ENCODE measurements at places on chromosomes 3 and 15.
A peak's percentile ranks its signal among the peaks of the same experiment; 100 is the strongest.

GRCh38 chr15:38536201-38536676 lies 28.4 kb downstream of the RASGRP1 start:
- DNase-seq = peak; percentile 24

GRCh38 chr3:45367453-45367871 lies 20.9 kb upstream of the LARS2 start:
- peak; percentile 55 for DNase-seq

DNA sequence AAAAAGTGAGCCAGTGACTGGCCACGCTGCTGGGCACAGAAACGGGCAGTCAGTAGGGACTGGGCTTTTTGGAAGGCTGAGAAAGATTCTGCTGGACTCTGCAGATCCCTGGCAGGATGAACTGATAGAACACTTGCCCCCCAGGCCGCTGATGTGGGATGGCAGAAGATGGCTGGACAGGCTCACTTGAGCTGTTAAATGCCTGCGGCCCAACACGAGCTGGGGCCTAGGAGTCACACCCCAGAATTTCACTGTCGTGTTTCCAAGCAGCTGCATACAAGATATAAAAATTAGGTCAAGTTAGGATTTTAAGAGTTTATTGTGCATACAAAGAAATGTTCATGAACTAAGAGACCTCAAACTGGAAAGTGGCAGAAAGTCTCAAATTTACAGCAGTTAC lies 26.9 kb downstream of the GLDN start:
- DNase-seq = no peak

DNA sequence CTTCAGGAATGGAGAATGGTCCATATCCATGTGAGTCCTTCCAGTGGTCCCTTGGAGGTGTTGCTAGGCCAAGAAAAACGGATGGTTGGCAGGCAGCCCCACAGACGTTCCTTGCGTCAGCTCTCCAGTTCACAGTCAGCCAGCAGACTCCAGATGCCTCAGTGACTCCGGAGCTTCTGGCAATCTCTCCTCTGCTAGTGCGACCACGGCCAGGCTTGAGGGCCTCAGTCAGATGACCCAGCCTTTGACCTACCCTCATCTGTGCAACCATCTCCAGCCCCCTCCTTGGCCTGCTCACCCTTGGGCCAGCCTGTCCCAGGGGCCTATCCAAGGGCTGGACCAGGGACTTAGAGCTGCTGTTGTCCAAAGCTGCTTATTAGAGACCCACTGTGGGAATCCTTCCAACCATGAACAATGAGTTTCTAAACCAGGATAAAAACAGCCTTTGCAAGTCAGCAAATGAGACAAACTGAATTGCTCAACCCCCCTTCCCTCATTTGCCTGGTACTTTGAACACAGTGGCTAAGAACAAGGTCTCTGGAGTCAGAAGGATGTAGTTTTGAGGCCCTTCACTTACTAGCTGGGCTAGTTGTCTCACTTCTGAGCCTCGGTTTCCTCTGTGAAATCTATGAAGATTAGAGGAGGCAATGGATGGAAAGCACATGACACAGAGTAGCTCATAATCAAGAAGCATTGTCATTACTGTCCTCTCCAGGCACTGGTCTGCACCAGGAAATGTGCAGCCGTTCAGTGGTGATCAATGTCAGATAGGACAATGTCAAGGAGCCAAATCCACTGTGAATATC lies 44.8 kb downstream of the ANP32A start:
- no peak for DNase-seq

- DNase-seq = no peak
These were observed 135.4 kb upstream of the CBLB start for GRCh38 chr3:106004137-106004681.

DNA sequence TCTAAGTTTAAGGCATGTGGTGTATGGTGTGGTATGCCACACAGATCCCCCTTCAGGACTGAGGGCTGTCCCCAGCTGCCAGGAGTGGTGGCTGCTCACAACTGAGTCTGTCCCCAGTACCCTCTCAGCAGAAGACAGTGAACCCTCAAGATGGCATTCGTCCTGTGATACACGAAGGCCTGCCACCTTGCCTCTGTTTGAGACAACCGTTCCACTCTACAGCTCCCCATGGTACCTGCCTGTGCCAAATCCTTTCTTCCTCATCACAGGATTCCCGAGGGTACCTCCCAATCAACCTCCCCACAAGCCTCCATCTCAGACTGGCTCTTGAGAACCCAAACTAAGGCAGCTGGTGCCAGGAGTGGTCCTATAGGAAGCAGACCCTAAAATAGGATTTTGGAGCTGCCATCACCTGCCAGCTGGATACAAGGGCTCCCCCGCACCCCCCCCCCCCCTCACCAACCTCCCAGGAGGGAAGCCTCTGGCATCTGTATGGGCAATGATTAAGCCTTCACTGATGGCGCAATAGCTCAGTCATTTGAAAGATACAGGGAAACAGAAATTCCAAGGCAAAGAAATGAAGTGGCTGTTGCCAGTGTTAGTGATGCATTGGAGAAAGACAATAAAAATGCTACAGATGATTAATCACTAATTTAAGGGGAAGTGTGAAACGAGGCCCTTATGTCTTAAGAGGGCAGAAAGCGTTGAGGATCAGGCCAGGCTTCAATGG lies 230.0 kb upstream of the LYSMD4 start:
- no peak for DNase-seq

DNA sequence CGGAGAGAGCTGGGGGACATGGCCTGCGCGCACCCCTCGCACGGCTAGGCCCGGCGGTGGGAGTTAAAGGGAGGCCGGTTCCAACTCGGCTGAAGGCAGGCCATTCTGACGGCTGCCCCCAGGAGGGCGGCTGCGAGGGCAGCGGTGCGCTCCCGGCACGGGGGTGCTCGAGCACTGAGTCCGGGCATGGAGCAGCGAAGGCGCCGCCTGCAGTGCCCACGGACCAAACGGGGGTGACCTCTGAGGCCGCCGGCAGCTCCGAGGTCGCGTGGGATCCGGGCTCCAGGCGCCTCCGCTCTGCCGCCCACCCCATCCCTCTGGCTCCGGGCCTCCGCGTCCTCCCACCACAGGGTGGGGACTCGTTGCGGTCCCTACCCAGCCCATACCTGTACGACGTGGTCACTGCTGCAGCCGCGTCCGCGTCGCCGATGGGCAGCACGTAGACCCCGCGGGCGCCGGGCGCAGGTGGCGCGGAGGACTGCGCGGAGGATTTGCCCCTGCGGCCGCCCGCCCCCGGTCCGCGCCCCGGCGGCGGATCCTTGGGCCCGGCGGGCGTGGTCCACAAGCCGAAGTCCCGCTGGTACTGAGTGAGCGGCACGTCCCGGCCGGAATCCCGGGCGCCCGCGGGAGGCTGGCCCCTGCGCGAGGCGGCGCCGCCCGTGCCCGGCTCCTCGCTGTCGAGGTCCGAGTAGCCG lies 469 bp downstream of the MAP6D1 start:
- no peak for DNase-seq

DNA sequence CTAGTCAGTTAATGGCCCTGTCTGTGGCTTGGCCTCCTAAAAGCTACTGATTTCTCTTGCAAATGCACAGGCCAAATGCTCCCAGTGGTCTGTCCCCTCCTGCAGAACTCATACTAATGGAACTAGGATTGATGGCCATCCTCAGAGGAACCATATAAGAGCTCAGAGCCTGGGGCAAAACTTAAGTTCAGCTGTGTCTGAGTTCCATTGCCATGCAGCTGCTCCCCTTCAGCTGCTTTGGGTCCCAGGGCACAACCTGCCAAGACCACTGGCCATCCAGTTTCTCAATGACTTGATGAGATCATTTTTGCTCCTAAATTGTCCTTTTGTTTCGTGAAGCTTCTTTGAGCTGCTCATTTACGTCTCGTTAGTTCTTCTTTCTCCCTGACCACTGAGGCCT lies 529.5 kb upstream of the TBL1XR1 start:
- no peak for DNase-seq

DNA sequence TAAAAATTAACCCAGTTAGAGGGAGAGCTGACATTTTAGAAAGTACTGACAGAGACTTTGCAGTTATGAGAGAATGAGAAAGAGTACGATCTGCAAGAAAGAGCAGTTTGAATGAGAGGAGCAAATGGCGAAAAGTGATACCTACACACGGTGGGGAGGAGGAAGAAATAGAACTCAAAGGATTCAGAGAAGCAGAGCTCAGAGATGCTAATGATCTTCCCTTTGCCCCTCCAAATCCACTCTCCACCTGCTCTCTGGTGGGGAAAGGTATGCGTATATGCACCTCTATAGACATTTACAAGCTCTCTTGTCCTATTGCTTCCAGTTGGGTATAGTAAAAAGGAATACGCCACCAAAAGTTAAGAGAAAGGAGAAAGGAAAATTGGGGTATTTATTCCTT lies 123.3 kb upstream of the TTC14 start:
- DNase-seq = no peak

DNA sequence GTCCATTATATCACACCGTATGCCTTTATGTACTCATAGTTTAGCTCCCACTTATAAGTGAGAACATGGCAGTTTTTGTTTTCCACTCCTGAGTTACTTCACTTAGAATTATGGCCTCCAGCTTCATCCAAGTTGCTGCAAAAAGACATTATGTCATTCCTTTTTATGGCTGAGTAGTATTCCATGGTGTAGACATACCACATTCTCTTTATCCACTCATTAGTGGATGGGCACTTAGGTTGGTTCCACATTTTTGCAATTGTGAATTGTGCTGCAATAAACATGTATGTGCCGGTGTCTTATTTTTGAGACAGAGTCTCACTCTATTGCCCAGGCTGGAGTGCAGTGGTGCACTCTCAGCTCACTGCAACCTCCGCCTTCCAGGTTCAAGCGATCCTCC lies 74.1 kb upstream of the IQSEC1 start:
- DNase-seq = no peak

DNA sequence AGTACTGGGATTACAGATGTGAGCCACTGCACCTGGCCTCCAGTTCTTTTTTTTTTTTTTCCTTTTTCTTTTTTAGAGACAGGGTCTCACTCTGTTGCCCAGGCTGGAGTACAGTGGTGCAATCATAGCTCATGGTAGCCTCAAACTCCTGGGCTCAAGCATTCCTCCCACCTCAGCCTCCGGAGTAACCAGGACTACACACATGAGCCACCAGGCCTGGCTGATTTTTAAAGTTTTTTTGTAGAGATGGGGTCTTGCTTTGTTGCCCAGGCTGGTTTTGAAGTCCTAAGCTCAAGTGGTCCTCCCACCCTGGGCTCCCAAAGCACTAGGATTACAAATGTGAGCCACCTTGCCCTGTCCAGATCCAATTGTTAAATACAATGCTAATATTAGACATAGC lies 13.6 kb upstream of the ULK3 start:
- DNase-seq = no peak

- DNase-seq = no peak
These were observed 33.3 kb upstream of the VPS8 start for GRCh38 chr3:184778426-184779332.

DNA sequence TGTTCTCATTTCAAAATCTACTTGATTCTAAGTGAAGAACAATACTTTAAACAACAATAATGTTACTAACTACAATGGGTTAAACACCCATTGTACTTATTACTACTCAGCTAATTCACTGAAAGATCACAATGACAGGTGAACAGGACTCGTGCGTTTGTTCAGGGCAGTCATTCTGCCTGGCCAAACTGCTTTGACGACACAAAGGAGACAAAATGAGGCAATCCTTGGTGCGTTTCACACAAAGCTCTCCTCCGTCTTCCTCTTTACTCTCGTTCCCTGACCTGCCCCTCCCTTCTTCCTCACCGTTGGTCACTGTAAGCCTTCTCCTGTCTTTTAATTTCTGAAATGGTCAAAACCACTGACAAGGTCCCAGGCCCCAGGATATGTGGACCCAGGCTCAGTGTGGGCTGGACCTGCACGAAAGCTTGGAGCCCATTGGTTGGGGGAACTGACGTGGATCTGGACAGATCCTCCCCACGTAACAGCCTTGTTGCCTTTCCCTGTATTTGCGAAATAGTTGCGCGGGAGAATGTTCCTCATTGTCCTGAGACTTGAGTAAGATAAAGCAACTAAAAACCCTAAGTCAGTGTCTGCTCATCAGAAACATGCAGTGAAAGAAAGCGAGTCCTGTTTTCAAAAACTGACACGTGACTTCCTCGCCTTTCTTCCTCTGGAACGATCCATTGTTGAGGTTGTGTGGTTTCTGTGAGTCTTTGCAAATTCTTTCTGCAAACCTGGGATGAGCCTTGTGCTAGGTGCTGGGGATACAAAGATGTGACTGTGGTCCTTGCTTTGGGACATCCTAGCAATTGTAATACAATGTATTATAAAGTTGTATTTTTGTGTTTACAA lies 147.1 kb upstream of the RGMA start:
- no peak for DNase-seq

- DNase-seq = no peak
These were observed 36.2 kb downstream of the GLB1 start for GRCh38 chr3:33060609-33061337.

- no peak for DNase-seq
These were observed 121.9 kb downstream of the NSUN3 start for GRCh38 chr3:94184781-94185180.

- DNase-seq = no peak
These were observed 348.7 kb downstream of the ZIC1 start for GRCh38 chr3:147757866-147758265.

DNA sequence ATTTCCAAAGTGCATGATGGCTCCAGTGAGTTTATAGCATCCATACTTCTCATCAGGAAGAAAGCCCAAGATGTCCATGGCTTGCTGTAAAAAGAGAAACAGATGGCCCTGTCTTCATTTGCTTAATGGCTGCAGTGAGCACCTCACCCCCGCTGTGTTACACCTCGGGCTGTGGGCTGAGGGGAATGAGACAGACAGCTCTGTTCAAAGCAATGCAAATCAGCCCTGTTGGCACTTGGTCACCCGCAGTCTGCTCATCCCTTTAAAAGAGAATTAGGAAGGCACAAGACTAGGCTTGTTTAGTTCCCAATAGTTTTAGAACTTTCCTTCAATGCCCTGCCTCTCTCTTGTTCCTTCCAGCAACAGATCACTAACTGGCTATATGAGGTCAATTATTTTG lies 25.2 kb downstream of the MYH15 start:
- DNase-seq = no peak

DNA sequence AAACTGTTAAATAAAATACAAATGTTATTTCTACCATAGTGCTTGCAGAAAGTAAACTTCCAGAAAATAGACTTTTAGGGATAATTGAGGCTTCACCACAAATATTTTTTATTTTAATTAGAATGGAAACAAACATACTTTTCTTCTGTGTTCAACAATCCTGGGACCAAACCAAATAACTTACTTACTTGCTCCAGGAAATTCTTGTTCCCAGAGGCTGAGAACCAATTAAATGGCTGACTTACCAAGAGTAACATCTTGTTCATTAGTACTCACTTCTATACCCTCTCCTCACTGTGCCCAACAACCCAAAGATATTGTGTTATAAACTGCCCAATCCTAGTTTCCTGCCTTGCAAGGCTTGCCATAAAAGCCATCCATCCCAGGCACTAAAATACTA lies 172.2 kb upstream of the PFN2 start:
- DNase-seq = no peak
